ENCODE measurements at places on chromosomes 5 and 9. TPM values are rescaled to one million over a fixed set of nuclear protein-coding genes. Genes with fewer than 3 reads are reported as not detected.

STPG3 gene
- polyA plus RNA-seq = 2.3 TPM

SOX30 gene
- polyA plus RNA-seq = 0.30 TPM

- DNase-seq = no peak
These were observed 158.8 kb downstream of the CNTLN start for GRCh38 chr9:17293685-17294084.

GRCh38 chr5:38403877-38404635 lies 145.7 kb downstream of the EGFLAM start:
- no peak for DNase-seq

DNA sequence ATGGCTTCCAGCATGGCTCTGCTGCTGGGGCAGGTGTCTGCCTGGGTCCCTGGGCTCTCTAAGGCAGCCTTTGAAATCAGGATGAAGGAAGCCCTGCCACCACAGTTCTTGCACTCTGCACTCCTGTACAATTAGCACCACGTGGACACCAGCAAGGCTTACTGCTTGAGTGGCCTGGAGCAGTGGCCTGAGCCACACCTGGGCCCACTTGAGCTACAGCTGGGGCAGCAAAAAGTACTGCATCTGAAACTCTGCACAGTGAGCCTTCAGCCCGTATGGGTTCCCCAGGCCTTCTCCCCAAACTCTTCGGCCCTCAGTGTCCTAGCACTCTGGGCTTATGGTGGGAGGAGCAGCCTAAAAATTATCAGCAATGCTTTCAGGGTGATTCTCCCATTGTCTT lies 8.0 kb upstream of the INIP start:
- DNase-seq = no peak

- peak; percentile 38 for DNase-seq
These were observed 27.9 kb upstream of the CTNNA1 start for GRCh38 chr5:138725153-138725817.

Measured in left renal pelvis (tissue), 4 donors.